ENCODE measurements at places on chromosomes 7 and 10. TPM values are rescaled to one million over a fixed set of nuclear protein-coding genes. Genes with fewer than 3 reads are reported as not detected.

GRCh38 chr7:134197345-134197744 is 70.2 kb downstream of the LRGUK start:
- DNase-seq, result peak; percentile 8

- peak; percentile 67 for DNase-seq
Measured at GRCh38 chr10:90167174-90168064, 466.0 kb downstream of the KIF20B start.

GRCh38 chr10:128064970-128065580 is 61.1 kb downstream of the MKI67 start:
- DNase-seq, result no peak

DNA sequence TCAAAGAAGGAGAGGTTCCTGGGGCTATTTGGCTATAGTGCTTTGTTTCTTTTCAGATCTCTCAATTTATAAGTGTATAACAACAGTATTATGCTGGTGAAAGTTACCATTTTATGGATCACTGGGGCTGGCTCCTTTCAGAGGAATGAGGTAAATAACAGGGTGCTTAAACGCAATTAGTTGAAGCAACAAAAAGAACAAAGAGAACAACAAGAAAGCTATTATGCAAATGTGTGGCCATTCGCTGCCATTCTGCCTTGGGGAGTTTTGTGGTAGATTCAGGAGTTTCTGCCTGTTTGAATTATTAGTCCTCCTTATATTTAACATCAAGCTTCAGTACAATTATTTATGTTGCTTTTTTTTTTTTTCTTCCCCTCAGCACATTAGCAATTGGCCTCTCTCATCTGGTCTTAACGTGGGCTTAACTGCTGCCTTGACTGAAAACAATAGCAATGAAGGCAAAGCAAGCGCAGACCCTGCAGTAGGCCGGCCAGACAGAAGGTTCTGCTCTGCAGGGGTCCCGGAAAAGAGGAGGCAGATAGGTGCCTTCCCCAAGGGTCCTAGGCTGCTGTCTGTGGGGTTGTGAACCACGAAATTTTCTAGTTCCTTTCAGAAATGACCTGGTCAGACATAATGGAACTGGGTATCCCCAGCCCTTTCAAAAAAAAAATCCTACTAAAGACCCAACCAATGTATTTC is 339.9 kb upstream of the PODXL start:
- peak; percentile 41 for DNase-seq

DNA sequence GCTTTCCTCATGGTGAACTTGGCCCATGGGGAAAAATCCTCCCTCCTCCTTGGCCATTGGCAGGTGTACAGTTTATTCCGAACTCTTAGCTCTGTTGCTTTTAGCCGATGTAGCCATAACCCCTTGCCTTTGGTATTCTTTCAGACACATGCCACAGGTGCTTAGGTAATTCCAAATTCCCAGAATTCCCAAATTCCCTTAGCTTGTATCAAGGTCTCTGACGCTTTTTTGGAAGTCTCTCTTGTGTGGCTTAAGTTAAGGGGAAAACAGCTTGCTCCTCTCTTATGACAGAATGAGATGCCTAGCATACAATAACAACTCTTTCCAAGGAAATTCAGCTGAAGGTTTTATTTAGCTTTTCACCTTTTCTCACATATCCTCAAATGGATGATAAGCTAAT is 68.0 kb downstream of the SUGCT start:
- DNase-seq, result no peak

DNA sequence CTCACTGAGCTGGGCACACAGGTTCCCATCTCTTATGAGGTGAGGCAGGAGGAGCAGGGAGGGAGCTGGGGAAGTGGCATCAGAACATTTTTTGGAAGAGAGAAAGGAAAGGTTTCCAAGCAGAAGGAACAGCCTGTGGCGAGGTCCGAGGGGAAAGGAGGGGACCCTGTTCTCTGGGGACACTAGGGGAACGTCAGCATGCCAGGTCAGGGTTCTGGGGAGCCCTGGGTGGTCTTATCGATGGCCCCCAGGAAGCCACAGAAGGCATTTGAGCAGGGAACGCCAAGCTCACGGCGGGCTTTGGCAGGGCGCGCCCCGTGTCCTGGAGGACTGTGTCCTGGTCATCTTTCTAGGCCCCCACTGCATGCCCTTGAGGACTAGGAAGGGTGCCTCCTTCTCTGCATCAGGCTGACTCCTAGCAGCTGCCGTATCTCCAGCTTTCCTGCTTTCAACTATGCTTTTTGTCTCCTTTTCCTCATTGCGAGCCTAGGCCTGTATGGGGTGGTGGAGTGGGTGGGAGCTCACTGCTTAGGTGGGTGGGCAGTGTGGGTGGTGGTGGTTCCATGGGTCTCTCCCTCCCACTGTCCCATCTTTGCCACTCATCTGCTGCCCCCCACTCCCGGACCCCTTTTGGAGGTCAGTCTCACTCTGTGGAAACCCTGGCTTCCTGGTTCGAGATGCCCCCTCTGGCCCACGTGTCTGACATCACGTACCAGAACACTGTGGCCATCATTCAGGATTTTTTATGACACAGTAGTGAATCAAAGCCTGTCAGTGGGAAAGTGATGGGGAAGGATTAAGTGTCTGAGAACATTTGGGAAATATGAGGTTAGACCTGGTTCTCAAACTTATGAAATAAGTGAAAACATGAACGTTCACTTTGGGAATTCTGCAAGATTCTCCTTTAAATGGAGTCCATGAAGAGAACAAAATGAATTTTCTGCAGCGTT is 89.1 kb downstream of the CUX1 start:
- no peak for DNase-seq

- peak; percentile 40 for DNase-seq
Measured at GRCh38 chr10:50322077-50322476, 70.8 kb upstream of the ASAH2 start.

- no peak for DNase-seq
Measured at GRCh38 chr7:41445432-41445831, 257.5 kb downstream of the INHBA start.

- DNase-seq, result peak; percentile 18
Measured at GRCh38 chr7:27249724-27250556, 7.3 kb downstream of the EVX1 start.

DNA sequence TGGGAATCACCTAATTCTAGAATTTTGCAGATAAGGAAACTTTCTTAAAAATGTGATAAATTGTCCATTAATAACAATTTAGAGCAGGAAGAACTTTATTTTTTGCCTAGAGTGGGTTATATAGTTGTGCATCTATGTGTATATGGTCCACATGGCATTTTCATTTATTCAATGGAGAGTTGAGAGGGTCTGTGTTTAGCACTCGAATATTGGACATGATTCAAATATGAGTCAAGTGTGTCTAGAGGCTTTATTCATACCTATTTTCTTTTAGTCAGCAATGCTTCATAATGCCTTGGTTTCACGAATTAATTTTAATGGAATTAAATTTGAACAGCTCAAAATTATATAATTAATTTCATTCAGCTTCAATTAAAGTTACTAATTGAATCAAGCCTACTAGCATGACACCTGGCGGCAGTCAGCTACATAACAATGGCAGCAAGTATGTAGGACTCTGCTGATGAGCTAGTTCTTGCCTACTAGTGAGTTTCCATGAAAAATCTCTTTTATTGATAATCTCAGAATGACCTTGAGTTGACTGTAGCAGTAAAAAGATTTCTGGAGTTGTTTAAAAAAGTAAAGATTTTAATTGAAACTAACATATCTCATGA is 17.7 kb downstream of the MDFIC start:
- no peak for DNase-seq

DNA sequence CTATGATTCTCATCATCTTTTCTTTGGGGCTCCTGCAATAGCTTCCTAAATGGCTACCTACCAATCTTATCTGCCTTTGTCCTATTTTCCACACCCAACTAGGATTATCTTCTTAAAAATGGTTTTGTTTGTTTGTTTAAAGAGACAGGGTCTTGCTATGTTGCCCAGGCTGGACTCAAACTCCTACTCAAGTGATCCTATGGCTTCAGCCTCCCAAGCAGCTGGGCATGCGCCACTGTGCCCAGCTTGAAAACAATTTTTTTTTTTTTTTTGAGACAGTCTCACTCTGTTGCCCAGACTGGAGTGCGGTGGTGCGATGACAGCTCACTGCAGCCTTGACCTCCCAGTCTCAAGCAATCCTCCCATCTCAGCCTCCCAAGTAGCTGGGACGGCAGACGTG is 14.9 kb downstream of the DNMBP start:
- no peak for DNase-seq

Gene AOAH
- total RNA-seq, result not detected

Gene CLCN1
- not detected for total RNA-seq

Gene NRBF2
- total RNA-seq, result 18.0 TPM

Gene DCLRE1A
- total RNA-seq, result 9.2 TPM

Gene ADCY1
- total RNA-seq, result 3.1 TPM

Gene ZNF804B
- not detected for total RNA-seq

Gene GPR22
- total RNA-seq, result not detected

Gene OR2A12
- total RNA-seq, result not detected

Gene PODXL
- 49.0 TPM for total RNA-seq

Gene C7orf33
- total RNA-seq, result not detected

Measured in RPMI7951 (cell line).